ENCODE measurements at places on chromosomes 4 and X. TPM values are rescaled to one million over a fixed set of nuclear protein-coding genes. Genes with fewer than 3 reads are reported as not detected.

GRCh38 chr4:48275247-48275646 is 5.6 kb upstream of the TEC start:
- no peak for DNase-seq

DNA sequence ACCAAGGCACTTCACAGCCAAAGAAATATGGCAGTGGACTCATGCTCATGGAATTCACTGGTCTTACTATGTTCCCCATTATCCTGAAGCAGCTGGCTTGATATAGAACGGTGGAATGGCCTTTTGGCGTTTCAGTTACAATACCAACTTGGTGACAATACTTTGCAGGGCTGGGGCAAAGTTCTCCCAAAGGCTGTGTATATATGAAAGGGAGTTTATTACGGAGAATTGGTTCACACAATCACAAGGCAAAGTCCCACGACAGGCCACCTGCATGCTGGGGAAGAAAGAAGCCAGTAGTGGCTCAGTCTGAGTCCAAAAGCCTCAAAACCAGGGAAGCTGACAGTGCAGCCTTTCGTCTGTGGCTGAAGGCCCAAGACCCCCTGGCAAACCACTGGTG is 50.8 kb upstream of the SMARCAD1 start:
- DNase-seq, result no peak

DNA sequence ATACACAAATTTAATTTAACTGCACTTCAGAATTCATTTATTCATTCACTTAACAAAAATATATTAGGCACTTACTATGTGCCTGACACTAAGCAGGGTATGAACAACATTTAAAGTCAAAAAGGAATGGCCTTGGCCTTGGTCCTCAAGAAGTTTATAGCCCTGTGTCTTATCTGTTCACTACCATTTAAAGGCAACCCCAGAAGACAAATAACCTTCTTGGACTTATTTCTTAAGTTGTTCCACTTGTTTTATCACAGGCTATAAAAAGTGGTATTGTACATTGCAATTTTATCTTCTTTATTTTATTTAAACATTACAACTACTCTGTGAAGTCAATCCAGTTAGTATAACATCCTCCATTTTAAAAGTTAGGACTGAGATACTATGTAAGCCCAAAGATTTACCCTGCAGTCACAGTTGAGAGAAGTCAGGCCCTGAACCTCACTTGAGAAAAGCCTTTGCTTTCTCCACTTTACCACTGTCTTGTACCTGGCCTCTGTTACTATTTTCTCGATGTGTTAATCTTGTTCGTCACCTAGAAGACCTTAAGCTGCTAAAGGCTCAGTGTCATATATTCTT is 305.6 kb upstream of the DIPK2B start:
- no peak for DNase-seq

- no peak for DNase-seq
Observed at GRCh38 chrX:50725310-50725709, 88.7 kb downstream of the SHROOM4 start.

- no peak for DNase-seq
Observed at GRCh38 chr4:37188100-37188499, 56.4 kb upstream of the NWD2 start.

GRCh38 chr4:25757452-25757851 is 101.8 kb downstream of the SLC34A2 start:
- DNase-seq, result no peak

The FGFRL1 gene
- total RNA-seq, result 16.2 TPM

The CSN1S1 gene
- total RNA-seq, result not detected

All from posterior vena cava (tissue), 2 donors.